Right atrium auricular region (tissue), 2 donors: ENCODE measurements at places on chromosomes 7 and 10.

- no peak for DNase-seq
Measured at GRCh38 chr10:114347241-114347640, 57.1 kb downstream of the AFAP1L2 start.

GRCh38 chr7:114026486-114027089 is 107.8 kb upstream of the PPP1R3A start:
- no peak for DNase-seq

DNA sequence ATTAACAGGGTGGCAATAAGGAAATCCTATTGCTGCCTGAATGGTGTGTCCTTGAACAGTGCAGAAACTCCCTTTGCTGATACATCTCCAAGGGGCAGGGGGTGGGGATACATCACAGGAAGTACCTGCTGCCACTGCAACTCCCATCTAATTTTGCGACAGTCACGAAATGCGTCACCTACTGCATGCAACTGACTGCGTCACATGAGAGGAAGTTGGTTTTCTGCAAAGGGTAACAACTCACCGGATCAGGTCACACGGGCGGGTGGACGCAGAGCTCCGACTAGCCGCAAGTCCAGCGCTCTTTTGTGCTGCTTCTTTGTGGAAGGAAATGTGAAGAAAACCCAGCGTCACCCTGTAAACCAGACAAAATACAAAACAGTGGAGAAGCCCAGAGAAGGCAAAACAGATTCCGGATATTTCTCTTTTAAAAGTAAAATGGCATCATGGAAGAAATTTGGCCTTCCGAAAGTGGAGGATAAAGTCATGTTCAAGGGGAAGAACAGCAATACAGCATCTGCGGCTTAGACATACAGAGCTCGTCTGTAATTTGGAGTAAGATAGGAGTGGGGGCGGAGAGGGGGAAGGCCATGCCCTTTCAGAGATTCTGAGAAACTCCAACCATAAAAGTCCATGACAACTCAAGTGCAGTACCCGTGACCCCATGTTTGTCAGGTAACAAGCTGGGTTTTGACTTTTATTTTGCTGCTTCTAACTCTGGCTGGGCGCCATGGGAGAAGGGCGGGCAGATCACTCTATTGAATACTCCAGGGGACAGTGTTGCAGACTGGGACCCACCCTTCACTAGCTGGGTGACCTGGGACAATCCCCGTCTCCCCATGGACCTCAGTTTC is 32.3 kb upstream of the PLEKHS1 start:
- no peak for DNase-seq

- no peak for DNase-seq
Measured at GRCh38 chr7:127950233-127950935, 80.9 kb downstream of the LRRC4 start.

- DNase-seq: no peak
Measured at GRCh38 chr7:66556549-66557213, 72.0 kb upstream of the KCTD7 start.

- no peak for DNase-seq
Measured at GRCh38 chr7:129146237-129146979, 1.9 kb downstream of the TSPAN33 start.

DNA sequence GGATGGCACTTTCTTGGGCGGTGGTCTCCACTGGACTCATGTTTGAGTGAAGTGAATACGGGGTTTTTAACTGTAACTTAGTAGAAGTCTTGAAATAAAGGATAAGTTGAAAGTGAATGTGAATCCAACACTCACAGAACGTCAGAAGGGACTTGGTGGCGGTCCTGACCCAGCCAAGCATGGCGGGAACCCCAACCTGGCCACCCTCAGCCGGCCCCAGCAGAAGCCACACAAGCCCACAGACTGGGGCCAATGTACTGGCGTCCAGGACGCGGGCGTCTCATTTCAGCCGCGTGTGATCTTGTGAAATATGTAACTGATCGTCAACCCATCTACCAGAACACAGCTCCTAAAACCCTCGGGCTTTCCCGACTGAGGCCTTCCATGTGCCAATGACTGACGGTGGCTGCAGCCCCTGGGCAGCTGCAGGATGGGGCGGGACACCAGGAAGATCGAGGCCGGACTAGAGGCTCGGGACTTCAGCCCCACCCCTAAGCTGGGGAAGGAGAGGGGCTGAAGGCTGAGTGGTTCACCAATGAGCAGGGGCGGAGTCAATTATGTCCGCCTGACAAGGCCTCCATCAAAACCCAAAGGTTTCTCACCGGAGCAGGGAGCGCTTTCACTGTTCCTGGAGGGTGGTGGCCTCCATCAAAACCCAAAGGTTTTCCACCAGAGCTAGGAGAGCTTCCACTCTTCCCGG is 161.5 kb downstream of the MAD1L1 start:
- no peak for DNase-seq

- DNase-seq: no peak
Measured at GRCh38 chr7:27921081-27921836, 181.3 kb downstream of the TAX1BP1 start.

DNA sequence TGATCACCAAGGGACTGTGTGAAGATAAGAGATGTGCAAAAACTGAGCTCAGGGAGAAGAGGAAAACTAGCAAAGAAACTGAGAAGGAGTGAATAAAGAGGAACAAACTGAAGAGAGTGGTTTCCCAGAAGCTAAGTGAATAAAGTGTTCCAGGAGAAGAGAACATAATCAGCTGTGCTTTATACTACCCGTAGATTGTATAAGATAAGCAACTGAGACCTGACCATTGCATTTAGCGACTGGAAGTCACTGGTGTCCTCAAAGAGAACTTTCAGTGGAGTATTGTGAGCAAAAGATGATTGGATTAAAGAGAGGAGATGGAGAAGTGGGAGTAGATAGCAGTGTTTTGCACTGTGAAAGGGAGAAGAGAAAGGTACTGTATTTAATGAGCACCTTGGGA is 14.6 kb downstream of the PHTF2 start:
- DNase-seq: no peak

GRCh38 chr7:33504266-33504665 is 374.9 kb downstream of the BBS9 start:
- no peak for DNase-seq

GRCh38 chr7:2529161-2530070 is 9.8 kb downstream of the LFNG start:
- no peak for DNase-seq

GRCh38 chr10:96606216-96606615 is 19.4 kb upstream of the TM9SF3 start:
- DNase-seq: no peak

- no peak for DNase-seq
Measured at GRCh38 chr10:47339759-47340607, 8.2 kb upstream of the RBP3 start.

- DNase-seq: no peak
Measured at GRCh38 chr10:101006593-101007098, 7.0 kb downstream of the LZTS2 start.

- DNase-seq: no peak
Measured at GRCh38 chr10:107561136-107561650, 396.7 kb upstream of the SORCS1 start.

GRCh38 chr10:71645185-71645584 is 74.4 kb downstream of the C10orf105 start:
- no peak for DNase-seq

- DNase-seq: no peak
Measured at GRCh38 chr10:95312986-95313495, 22.2 kb upstream of the PDLIM1 start.

GRCh38 chr7:68892236-68892635 is 706.0 kb upstream of the AUTS2 start:
- DNase-seq: no peak

GRCh38 chr7:93442478-93443224 is 131.9 kb downstream of the CALCR start:
- DNase-seq: no peak
